ENCODE measurements at places on chromosomes 16 and 17. TPM values are rescaled to one million over a fixed set of nuclear protein-coding genes. Genes with fewer than 3 reads are reported as not detected.

Gene HS3ST3A1
- 0.22 TPM for total RNA-seq

Gene CES5A
- not detected for total RNA-seq

Gene GAS2L2
- 1.2 TPM for total RNA-seq

Gene TRAF4
- 17.5 TPM for total RNA-seq

Gene KRTAP4-3
- not detected for total RNA-seq

Gene SLC52A1
- 0.22 TPM for total RNA-seq

Gene WFDC1
- 1.4 TPM for total RNA-seq

Gene AIPL1
- not detected for total RNA-seq

Gene CTRB2
- 4.1 TPM for total RNA-seq

Gene CEP112
- 37.3 TPM for total RNA-seq

Gene TNFRSF17
- total RNA-seq = not detected

Gene ENPP7
- 0.26 TPM for total RNA-seq

Gene CDK5R1
- 1.8 TPM for total RNA-seq

Gene NPIPB6
- total RNA-seq = 4.7 TPM

Gene CORO6
- 7.1 TPM for total RNA-seq

Gene CA10
- total RNA-seq = not detected

Gene TSPAN10
- 0.29 TPM for total RNA-seq

Gene CDH1
- 0.55 TPM for total RNA-seq

Gene TMED6
- 1.2 TPM for total RNA-seq

Gene TRPV2
- 43.7 TPM for total RNA-seq

Gene FBXO39
- total RNA-seq = 0.90 TPM

Gene PIK3R5
- total RNA-seq = 34.5 TPM

Gene PABPN1L
- not detected for total RNA-seq

Gene TIGD7
- 5.2 TPM for total RNA-seq

Gene TVP23C
- total RNA-seq = 15.8 TPM

Gene SLC6A2
- 0.64 TPM for total RNA-seq

Gene C17orf113
- 0.13 TPM for total RNA-seq

Gene SLFN5
- 74.8 TPM for total RNA-seq

Gene NFAT5
- total RNA-seq = 48.3 TPM

Gene NCBP3
- 27.5 TPM for total RNA-seq
